ENCODE measurements at places on chromosomes 2 and 18. TPM values are rescaled to one million over a fixed set of nuclear protein-coding genes. Genes with fewer than 3 reads are reported as not detected.

The SLC8A1 gene
- total RNA-seq = 277 TPM

The OSBPL6 gene
- 22.3 TPM for total RNA-seq

The UPP2 gene
- 1.7 TPM for total RNA-seq

The COPS9 gene
- total RNA-seq = 81.1 TPM

The PFN4 gene
- total RNA-seq = 0.47 TPM

The SMIM21 gene
- total RNA-seq = not detected

The LGALSL gene
- total RNA-seq = 53.7 TPM

The TRIM54 gene
- total RNA-seq = not detected

The TMEM200C gene
- total RNA-seq = 16.4 TPM

The ADD2 gene
- total RNA-seq = 435 TPM

The CACNB4 gene
- 70.2 TPM for total RNA-seq

The PCARE gene
- total RNA-seq = under 0.01 TPM

The ASXL3 gene
- 94.5 TPM for total RNA-seq

The SERPINB11 gene
- not detected for total RNA-seq

The SP140 gene
- 1.1 TPM for total RNA-seq

The GTF2A1L gene
- 6.9 TPM for total RNA-seq

The PLA2R1 gene
- 1.7 TPM for total RNA-seq

The ADRA2B gene
- not detected for total RNA-seq

The PSMA8 gene
- not detected for total RNA-seq

The DNER gene
- total RNA-seq = 86.7 TPM

The NGEF gene
- 22.8 TPM for total RNA-seq

The AKAIN1 gene
- 3.6 TPM for total RNA-seq

The DPP4 gene
- 6.4 TPM for total RNA-seq

The CFC1 gene
- not detected for total RNA-seq

The SAG gene
- not detected for total RNA-seq

Data from occipital lobe (tissue), 3 donors.